ENCODE measurements at places on chromosomes 13 and 19.
A peak's percentile ranks its signal among the peaks of the same experiment; 100 is the strongest.

- no peak for DNase-seq
Measured at GRCh38 chr19:14416817-14417231, 2.3 kb downstream of the DDX39A start.

GRCh38 chr13:113001241-113002140 lies 32.5 kb downstream of the MCF2L start:
- DNase-seq = peak; percentile 61

- no peak for DNase-seq
Measured at GRCh38 chr13:110879482-110879881, 35.4 kb downstream of the ANKRD10 start.

- DNase-seq = no peak
Measured at GRCh38 chr19:35179830-35180229, 25.3 kb downstream of the FXYD5 start.

- no peak for DNase-seq
Measured at GRCh38 chr13:77353995-77354394, 27.1 kb upstream of the MYCBP2 start.

Measured in amygdala (tissue), 56 donors.